Naive thymus-derived CD4-positive, alpha-beta T cell (primary cell): ENCODE measurements at places on chromosomes 1 and 21. TPM values are rescaled to one million over a fixed set of nuclear protein-coding genes. Genes with fewer than 3 reads are reported as not detected.

TOR1AIP2 gene
- 57.5 TPM for total RNA-seq

DNA sequence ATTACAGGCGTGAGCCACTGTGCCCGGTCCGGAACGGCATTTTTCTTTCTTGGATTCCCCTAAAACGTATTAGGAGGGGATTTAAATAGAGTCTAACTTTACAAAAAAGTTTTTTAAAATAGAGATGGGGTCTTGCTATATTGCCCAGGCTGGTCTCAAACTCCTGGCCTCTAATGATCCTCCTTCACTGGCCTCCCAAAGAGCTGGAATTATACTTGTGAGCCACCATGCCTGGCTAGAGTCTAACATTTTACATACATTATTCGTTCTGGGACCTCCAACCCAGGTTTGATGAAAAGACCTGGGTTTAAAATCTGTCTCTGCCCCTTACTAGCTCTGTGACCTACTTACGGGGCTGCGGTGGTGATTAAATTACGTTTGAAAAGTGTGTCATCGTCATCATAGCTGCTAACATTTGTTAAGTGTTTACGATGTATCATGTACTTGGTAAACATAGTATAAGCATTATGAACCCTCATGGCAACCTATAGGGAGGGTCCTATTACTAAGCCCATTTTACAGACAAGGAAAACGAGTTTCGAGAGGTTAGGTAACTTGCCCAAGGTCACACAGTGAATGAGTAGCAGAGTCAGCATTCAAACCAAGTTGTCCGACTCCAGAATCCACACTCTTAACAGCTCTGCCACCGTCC lies 24.5 kb downstream of the PLEKHM2 start:
- H3K4me1 ChIP-seq, result no peaks in the 10 kb centered on the region
- no peaks in the 10 kb centered on the region for H3K36me3 ChIP-seq
- no peak overlapping the region for H3K27ac ChIP-seq

PTTG1IP gene
- 122 TPM for total RNA-seq

S100A14 gene
- not detected in 2 replicates for total RNA-seq

GABRD gene
- total RNA-seq, result 0.17 TPM
